Bone marrow (tissue), 2 donors: ENCODE measurements at places on chromosomes 13 and 19.

DNA sequence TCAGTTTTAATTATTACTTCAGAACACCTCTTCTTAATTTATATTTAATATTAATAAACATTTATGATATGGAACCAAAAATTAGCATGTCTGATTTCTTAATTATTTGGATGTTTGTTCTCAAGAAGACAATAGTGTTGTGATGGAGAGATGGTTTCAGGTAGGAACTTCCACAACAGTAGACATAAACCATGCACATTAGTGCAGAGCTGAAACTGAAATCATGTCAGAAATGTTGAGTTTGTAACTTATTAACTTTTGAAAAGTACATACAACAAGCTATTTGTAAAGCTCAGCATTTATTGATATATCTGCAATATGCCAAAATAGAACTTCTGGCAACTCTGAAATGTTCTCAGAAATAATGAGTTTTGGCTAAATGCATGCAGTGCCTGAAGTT lies 11.8 kb upstream of the EDNRB start:
- no peak for DNase-seq

- no peak for DNase-seq
Measured at GRCh38 chr19:13794398-13794756, 866 bp upstream of the ZSWIM4 start.

DNA sequence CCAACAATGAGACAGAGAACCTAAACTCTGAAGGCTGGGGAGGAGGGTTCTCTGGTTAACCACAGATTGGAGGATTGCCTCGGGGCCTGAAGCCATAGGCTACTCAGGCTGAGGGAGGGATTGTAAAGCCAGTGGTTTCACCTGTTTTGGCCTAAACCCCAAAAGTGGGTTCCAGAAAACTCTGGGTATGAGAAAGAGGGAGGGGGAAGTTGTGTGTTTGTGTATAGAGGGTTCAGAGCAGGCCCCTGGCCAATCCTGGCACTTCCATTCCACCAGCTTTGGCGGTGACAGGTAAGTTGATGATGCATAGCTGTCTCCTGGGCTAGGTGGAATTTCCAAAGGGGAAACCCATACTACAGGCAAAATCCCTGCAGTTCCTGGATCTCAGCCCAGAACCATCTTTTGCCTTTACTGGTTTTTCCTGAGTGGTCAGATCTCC lies 13.5 kb upstream of the CCDC97 start:
- no peak for DNase-seq

GRCh38 chr13:106376401-106377112 lies 158.9 kb downstream of the EFNB2 start:
- no peak for DNase-seq
